ENCODE measurements at places on chromosomes 7 and 10.

GRCh38 chr10:84574102-84574501 lies 245.7 kb downstream of the CCSER2 start:
- no peak for DNase-seq

- no peak for DNase-seq
Observed at GRCh38 chr10:91416339-91416855, 6.3 kb downstream of the HECTD2 start.

DNA sequence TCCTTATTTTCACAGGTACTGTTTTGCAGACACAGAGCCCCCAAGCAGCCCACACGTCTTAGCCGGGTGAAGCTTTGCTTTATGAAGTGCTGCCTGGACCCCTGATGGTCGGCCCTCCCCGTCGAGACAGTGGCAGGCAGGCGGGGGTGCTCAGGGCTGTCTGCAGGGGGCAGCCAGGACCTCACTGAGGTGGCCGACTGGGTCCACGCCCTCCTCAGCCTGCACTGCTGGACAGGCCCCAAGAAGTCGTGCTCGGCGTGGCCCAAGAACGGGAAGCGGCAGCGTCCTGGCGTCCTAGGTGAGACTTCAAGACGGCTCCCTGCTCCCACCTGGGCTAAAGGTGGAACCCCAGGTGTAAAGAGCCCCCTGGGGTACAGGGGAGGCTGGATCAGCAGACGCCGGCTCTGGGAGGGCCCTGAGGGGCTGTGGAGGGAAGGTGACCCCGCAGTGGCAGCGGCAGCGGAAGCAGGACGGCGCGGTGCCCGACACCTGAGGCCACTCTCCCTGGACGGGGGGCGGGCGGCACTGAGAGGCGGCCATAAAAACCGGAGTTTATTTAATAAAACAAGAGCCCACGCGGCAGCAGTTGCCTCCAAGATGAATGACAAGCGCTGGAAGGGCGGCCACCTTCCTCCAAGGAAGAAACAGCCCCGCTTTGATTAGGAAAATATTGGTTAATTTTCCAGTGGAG lies 179.4 kb downstream of the ELFN1 start:
- no peak for DNase-seq

- DNase-seq, result no peak
Observed at GRCh38 chr7:101018271-101019167, 1.4 kb upstream of the MUC17 start.

DNA sequence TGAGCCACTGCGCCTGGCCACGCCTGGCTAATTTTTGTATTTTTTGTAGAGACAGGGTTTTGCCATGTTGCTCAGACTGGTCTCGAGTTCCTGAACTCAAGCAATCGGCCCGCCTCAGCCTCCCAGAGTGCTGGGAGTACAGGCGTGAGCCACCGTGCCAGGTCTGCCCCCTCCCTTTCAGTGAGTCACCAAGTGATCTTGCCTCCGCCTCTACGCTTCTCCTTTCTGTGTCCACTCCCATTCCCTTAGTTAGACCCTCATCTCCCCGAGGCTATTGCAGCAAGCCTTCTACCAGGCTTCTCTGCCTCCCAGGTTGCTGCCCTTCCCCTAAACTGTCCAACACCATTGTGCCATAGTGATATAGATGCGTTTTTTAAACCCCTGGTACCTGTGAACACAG lies 32.9 kb downstream of the CDC123 start:
- DNase-seq, result no peak

- DNase-seq, result no peak
Observed at GRCh38 chr7:126398285-126398684, 854.5 kb downstream of the GRM8 start.

DNA sequence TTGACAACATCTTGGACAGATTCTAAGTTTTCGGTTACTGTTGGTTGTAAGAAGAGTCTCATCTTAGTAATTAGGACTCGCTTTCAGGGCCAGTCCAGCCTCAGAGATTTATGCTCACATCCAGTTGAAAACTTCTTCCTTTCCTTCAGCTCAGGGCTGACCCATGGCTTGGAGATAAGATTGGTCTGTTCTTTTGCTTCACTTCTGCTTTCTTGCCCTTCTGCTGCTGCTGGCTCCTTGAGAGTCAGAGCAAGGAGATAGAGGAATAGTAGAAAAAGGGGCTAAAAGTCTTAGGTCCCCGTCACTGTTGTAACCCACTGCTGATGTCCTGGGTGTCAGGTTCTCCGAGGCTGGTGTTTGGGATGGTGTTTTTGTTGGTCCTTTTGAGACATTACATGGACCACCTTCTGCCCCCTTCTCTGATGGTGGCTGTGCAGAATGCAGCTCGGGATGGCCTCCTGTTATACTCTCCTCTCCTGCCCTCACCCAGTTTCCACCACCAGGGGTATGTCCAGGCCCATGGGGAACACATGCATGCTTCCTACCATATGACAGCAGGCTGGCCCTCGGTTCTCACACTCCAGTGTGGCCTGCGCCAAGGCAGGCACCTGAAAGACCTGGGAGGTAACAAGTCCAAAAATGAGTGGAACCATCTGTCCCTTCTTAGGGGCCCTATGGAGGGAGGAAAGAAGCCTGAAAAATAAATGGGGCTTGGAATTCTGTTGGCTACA lies 67.8 kb upstream of the PCBD1 start:
- no peak for DNase-seq

- DNase-seq, result no peak
Observed at GRCh38 chr7:84921154-84921553, 265.7 kb downstream of the SEMA3D start.

GRCh38 chr10:44253769-44254462 lies 131.0 kb downstream of the CXCL12 start:
- no peak for DNase-seq

DNA sequence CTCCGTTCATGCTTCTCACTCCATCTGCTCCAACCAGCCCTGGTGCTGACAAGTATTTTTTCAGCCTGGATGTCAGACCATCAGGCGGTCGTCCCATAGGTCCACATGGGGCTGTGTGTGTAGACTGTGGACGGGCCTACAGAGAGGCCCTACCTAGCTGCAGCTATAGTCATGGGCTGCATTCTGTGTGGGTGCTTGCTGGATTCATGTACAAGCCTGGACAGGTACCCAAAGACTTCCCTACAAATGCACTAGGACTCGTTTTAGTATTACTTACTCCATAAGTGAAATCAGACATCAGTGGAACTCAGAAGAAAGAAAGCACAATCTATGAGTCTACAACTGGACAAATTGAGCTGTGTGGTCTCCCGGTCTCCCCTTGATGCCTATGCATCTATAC lies 146.8 kb downstream of the PKD1L1 start:
- DNase-seq, result no peak

- no peak for DNase-seq
Observed at GRCh38 chr7:908159-908581, 31.8 kb downstream of the GET4 start.

DNA sequence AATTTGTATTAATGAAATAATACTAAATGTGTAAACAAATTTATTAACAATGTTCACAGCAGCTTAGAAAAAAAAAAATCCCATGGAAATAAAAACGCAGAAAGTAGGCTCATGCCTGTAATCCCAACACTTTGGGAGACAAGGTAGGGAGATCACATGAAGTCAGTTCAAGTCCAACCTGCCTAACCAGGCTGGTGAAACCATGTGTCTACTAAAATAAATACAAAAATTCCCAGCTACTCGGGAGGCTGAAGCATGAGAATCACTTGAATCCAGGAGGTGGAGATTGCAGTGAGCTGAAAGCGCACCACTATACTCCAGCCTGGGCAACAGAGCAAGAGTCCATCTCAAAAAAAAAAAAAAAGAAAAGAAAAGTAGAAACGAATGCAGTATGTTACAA lies 36.2 kb downstream of the LARP4B start:
- DNase-seq, result no peak
